ENCODE measurements at places on chromosomes 3 and 15.
A peak's percentile ranks its signal among the peaks of the same experiment; 100 is the strongest.

- H3K36me3 ChIP-seq: no peaks in the 10 kb centered on the region
- H3K4me1 ChIP-seq: no peaks in the 10 kb centered on the region
- no peak for DNase-seq
- H3K4me3 ChIP-seq: no peak overlapping the region
These were observed 66.2 kb downstream of the LRRK1 start for GRCh38 chr15:100985401-100985800.

DNA sequence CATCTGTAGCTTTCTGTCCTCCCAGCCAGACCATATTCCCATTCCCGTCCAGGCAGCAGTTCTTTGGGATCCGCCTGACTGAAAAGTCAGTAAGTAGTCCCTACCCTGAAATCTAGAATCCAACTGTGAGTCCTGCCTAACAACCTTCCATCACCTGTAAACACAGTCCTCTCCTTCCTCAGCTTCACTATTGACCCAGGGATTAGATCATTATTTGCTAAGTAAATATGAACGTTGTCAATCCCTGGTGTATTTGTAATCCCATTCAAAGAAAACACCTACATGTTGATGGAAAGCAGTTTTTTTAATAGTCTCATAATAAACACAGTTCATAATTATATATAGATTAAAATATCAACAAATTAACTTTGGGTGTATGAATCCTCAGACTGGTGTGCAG lies 732 bp downstream of the SAXO2 start:
- no peak for DNase-seq
- peaks cover 23% of the 10 kb centered on the region for H3K4me1 ChIP-seq
- H3K36me3 ChIP-seq: peaks cover 4% of the 10 kb centered on the region
- peak overlapping the region; percentile 91 for H3K27ac ChIP-seq
- no peaks in the 10 kb centered on the region for H3K27me3 ChIP-seq

DNA sequence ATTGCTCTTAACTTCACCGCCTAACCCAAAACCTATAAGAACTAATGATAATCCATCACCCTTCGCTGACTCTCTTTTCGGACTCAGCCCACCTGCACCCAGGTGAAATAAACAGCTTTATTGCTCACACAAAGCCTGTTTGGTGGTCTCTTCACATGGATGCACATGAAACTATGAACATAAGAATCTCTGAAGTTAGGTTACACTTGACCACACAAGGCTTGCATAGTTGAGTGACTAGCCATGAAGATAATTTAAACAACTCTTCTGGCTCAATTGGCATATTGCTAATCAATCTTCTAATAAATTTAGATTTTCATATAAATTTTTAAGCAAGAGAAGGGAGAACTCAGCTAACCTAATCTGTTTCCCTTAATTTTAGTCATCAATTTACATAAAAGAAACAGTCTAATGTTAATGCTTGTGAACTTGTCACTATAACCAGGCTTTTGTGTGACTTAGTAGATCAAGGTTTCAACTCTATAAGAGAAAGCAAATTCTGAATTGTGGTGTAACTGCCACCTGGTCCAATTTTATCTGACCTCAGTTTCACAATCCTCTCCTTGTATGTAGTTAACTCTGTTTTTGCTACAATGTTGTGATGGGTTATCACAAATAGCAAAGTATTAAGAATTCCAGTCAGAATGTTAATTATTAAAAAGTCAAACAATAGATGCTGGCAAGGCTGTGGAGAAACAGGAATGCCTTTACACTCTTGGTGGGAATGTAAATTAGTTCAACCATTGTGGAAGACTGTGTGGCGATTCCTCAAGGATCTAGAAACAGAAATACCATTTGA lies 82.0 kb downstream of the HHLA2 start:
- H3K4me1 ChIP-seq: no peaks in the 10 kb centered on the region
- H3K36me3 ChIP-seq: no peaks in the 10 kb centered on the region
- no peaks in the 10 kb centered on the region for H3K27me3 ChIP-seq
- no peak for DNase-seq
- no peak overlapping the region for H3K4me3 ChIP-seq
- no peak overlapping the region for H3K27ac ChIP-seq

DNA sequence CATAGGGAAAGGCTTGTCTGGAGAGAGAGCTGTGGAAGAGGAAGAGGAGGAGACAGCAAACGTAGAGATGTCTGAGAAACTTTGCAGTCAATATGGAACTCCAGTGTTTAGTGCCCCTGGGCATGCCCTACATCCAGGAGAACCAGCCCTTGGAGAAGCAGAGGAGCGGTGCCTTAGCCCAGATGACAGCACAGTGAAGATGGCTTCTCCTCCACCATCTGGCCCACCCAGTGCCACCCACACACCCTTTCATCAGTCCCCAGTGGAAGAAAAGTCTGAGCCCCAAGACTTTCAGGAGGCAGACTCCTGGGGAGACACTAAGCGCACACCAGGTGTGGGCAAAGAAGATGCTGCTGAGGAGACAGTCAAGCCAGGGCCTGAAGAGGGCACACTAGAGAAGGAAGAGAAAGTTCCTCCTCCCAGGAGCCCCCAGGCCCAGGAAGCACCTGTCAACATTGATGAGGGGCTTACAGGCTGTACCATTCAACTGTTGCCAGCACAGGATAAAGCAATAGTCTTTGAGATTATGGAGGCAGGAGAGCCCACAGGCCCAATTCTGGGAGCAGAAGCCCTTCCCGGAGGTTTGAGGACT lies 6.9 kb downstream of the MAP1A start:
- no peak overlapping the region for H3K27ac ChIP-seq
- no peak overlapping the region for H3K4me3 ChIP-seq
- peaks cover 7% of the 10 kb centered on the region for H3K4me1 ChIP-seq
- H3K27me3 ChIP-seq: peaks cover 5% of the 10 kb centered on the region

DNA sequence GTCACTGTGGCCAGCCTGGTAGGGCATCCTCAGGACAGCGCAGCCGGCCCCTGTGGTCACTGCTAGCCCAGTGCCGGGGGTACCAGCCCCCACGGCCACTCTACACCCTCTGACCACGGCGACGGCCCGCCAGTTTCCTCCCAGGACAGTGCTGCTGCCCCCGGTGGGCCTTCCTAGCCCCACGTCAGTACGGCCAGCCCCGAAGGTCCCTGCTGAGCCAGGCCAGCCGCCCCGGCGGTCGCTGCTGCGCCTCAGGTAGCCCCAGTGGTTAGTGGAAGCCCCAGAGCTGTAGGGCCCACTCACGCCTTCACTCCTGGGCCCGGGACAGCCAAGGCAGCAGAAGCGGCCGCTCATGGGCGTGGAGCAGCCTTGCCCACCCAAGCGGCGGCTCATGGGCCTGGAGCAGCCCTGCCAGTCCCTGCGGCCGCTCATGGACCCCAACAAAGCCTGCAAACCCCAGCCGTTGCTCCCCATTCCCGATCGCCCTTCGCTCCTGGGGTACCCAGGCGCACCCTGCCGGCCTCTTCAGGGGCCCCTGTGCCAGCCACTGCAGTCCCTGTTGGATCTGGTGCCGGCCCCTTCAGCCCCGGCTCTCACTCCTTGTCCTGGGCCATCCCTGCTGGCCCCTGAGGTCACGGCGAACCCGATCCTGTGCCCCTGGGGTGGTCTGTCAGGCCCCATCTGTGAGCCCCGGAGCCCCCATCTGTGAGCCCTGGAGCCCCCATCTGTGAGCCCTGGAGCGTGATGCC lies 9.5 kb upstream of the ROPN1B start:
- H3K4me1 ChIP-seq: no peaks in the 10 kb centered on the region
- no peak for DNase-seq
- H3K36me3 ChIP-seq: no peaks in the 10 kb centered on the region
- no peak overlapping the region for H3K4me3 ChIP-seq
- H3K27ac ChIP-seq: no peak overlapping the region

DNA sequence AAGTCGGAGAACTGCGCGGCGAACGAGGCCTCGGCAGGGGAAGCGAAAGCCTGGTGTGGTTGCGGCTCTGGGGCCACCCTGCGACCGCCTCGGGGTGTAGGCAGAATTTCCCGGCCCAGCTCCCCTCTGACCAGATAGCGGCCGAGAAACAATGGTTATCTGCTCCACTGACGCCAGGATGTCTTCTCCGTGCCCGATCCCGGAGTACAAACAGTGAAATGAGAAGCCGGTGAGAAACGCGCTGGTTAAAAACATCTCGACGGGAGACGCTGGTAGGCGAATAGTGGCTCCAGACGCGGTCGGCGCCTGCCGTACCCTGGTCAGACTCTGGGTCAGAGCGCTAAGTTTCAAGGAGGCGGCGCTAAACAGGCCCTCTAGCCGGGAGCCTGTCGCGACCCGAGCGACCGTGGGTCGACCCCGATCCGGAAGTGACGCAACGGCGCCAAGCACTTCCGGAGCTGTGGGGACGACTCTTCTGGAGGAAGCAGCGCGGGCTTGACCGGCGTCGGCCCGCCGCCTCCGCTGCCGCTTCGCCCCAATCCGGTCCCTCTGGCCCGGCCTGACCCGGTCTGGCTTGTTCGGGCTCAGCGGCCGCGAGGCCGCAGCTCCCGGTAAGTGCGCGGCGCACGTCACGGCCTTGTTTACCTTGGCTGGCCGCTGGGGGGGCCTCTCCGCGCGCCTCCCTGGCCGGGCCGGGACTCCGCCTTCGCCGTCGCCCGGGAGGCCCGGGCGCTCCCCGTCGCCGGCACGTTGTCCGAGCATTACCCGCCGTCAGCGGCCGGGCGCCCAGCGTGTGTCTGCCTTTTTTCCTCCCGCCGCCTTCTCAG lies at the start of gene ARIH2:
Gene ARIH2 (plus strand): TSS at position 455 of the 827 bp plus-strand sequence. CDS start 8,717 bp downstream, outside the sequence.
- peaks cover 26% of the 10 kb centered on the region for H3K4me1 ChIP-seq
- H3K27me3 ChIP-seq: no peaks in the 10 kb centered on the region
- DNase-seq: peak; percentile 93
- H3K27ac ChIP-seq: peak within 1 kb of the TSS; percentile 99
- H3K4me3 ChIP-seq: peak within 1 kb of the TSS; percentile 90

Data from activated CD8-positive, alpha-beta T cell treated with anti-CD3 and anti-CD28 coated beads for 36 hours (primary cell).